ENCODE measurements at places on chromosomes 6 and 20.

DNA sequence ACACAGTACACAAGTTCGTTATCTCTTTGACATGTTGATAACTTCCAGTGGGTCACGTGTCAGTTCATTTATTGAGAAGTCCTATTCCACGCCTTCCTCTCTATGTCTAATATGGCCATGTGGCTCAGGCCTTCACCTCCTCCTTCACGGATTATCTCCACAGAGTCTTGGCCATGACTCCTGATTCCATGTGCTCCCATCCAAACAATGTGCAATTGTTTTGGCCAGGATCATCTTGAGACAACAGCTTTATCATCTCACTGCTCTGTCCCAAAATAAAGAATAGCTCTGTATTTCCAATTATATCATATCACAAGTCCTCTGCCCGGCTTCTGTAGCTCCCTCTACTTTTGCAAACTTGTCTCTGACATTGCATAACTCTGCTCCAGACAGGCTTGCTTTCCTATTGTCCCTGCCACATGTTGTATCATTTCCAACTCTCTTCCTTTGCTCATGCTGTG lies 11.1 kb upstream of the TXNDC5 start:
- no peak for DNase-seq

- DNase-seq, result no peak
Measured at GRCh38 chr6:88870717-88871330, 92.6 kb downstream of the RNGTT start.

DNA sequence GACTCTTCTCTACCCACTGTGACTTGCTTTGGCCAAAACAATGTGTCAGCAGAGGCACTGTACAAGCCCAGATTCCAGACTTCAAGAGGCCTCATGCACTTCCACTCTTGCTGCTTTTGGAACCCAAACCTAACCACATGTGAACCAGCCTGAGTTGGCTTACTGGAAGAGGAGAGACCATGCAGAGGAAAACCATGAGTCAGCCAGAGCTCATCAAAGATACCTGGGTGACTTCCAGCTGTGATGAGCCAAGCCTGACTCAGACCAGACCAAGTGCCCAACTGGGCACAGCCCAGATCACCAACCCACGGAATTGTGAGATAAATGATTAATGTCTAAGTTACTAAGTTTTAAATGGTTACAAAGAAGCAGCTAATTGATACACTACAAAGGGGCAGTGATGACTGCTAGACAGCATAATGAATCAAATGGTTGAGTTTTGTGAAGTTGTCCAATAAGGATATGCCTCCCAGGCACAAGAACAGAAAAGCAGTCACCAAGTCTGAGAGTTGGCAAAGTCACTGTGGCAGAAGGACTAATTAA lies 16.2 kb upstream of the BEND6 start:
- no peak for DNase-seq

GRCh38 chr20:33773412-33774089 lies 37.6 kb upstream of the CHMP4B start:
- DNase-seq, result no peak

DNA sequence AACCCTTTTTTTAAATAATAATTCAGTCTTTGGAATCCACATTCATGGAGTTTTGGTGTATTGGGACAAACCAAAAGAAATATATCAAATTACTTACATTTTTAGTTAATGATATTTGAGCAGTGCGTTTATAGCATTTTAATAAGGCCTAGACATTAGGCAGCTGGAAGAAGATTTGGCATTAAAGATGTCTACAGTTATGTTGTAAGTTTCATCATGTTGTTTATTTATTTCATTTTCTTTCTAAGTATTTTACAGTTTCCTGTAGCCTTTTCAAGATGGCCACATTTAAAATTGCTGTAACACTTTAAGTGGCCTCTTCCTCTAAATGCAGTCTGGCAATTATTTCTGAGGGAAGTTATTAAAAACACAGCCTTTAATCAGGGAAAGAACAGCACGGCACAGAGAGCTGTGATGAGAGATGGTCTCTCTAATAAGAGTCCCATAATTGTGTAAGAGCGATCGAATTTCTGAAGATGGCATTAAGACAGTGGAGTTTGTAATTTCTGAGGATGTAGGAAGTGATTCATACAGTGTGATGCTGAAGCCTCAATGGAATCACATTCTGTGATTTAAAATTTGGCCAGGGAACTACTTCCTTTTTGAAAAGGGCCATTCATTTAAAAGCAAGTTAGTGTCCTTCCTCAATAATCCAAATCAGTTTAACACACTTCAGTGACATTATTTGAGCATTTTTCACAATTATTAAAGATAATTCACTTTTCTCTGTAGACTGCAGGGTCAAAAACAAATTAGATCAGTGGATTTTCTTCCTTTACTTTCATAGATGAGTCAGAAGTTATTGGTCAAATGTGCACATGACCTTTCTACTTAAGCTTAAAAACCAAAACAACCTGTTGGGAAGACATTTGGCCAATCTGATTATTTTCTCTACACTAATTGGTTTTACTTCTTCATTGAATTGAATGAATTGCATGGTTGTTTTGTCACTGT lies 52.4 kb upstream of the EDN3 start:
- DNase-seq, result no peak

DNA sequence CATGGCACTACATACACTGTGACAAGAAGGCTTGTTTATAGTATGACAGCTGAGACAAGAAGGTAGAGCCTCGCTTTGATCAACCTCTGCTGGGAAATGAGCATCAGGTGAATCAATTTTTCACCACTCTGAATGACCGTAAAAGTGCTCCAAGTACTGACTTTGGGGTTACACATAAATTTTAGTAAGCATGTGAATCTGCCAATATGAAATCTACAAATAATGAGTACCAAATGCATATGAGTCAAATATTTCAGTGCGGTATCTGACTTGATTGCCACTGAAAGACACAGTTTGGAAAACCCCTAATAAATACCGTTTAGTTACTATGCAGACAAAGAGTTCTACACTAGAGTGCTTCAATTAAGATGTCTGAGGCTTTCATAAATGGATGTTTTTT lies 77.8 kb downstream of the ATG5 start:
- DNase-seq, result no peak

DNA sequence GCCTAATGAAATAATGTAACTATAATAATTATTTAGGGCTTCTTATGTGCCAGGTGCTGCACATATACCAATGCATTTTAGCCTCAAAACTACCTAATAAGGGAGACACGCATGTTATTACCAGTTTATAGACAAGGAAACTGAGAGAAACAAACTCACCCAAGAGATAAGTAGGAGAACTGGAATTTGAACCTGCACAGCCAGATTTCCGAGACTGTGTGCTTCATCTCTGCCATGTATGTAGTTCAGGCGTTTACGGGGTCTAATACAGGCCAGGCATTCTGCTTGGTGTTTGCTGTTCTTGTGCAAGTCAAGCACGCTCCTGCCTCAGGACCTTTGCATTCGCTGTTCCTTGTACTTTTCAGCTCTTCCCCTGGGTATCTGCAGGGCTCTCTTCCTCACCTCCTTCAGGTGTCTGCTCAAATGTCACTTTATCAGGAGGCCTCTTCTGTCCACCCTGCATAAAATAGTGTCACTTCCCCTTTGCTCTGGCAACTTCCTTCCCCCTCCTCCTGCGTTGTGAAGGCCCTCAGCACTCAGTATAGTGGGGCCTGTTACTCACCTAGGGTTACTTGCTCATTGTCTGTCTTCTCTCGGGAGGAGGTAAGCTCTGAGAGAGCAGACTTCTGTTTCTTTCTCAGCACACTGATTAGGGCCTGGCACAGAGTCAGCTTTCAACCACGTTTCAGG lies 6.1 kb upstream of the NSFL1C start:
- DNase-seq, result no peak

DNA sequence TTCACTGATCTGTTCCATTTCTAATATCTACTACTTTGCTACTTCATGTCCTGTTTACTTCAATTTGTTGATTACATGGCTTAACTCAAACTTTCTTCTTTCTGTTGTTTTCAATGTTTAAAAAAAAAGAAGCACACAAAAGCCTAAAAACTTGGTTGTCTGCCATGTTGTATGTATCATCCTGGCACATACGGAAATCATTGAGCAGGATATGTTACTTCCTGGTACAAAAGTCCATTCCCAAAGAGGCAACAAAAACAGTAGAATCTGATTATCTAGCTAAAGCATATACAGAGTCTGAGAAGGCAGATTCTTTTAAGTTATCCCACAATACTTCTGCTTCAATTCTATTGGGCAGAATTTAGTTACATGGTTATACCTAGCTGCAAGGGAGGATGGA lies 14.5 kb upstream of the COL12A1 start:
- no peak for DNase-seq

DNA sequence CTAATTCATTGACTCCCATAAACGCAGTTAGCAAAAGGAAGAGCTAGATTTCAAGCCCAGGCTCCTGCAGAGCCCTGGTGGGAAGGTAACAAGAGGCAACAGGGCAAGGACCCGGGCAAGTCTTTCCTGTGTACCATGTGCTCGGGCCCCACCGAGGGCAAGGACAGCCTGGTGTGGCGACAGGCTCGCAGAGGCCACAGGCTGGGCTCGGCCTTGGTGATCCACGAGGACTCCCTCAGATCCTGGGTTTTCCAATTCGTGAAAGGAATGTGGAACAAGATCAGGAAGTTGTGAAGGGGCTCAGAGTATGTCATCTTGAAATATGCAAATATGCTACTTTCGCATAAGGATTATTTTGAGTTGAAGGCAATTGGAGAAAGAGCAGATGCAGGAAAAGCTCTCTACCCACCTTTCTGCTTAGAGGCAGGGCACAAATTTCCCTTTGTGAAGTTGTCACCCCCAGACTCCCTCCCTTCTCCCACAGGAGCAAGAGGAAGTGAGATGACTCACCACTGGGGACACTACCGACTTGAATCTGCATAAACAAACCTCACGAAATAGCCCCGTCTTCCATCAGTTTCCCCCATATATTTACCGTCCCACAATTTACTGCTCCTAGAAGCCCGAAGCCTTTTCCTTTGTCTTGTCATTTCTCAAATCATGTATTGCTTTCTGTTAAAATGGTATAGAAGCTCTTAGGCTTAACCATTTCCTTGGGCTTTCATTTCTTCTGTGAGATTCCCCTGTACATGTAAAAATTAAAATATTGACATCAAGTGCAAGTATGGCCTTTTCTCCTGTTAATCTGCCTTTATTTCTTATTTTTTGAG lies 79.0 kb downstream of the PSMG4 start:
- DNase-seq, result no peak

DNA sequence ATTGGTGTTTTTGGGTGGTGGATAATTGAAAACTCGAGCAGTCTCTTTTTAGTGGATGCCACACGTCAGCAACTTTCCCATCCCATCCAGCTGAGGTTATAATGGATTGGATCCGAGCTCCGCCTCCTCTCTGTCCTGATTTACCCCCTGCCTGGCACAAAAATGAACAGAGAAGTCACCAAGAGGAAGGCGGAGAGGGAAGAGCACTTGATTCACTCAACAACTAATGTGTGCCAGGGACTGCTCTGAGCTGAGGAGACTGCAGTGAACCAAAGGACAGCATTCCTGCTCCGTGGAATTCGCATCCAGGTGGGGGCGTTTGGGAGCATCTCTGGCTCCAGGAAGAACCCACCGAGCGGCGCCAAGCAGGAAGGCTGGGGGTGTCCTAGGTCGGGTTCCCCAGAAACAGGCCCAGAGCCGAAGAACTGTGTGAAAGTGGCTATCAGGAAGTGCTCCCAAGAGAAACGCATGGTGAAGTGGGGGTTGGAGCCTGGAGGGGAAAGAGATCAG lies 95.8 kb upstream of the NAA20 start:
- no peak for DNase-seq

- no peak for DNase-seq
Measured at GRCh38 chr6:18973251-18973650, 586.1 kb downstream of the RNF144B start.

DNA sequence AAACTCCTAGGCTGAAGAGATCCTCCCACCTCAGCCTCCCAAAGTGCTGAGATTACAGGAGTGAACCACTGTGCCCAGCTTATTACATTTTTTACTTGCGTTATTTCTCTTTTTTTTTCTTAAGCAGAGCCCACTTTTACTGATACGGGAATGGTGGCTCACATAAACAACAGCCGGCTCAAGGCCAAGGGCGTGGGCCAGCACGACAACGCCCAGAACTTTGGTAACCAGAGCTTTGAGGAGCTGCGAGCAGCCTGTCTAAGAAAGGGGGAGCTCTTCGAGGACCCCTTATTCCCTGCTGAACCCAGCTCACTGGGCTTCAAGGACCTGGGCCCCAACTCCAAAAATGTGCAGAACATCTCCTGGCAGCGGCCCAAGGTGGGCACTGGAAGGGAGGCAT lies 10.5 kb downstream of the CAPN11 start:
- no peak for DNase-seq

DNA sequence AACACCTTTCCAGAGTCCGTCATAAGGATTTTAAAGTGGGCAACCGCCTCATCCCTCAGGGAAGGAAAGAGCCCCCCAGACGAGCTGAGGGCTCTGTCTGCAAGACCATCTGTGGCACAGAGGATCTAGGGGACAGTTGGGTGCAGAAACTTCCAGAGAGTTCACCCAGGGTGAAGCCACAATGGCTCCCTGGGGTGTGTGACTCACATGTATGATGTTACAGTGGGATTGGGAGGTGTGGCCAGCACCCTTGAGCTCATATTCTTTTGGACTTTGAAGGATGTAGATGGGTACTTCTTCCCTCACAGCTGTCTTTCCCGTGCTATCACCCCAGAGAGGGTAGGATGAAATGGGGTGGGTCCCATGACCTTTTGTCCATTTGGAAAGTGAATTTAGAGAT lies 95.5 kb downstream of the NCR2 start:
- no peak for DNase-seq

GRCh38 chr6:108432792-108433191 lies 127.9 kb upstream of the FOXO3 start:
- DNase-seq, result no peak

DNA sequence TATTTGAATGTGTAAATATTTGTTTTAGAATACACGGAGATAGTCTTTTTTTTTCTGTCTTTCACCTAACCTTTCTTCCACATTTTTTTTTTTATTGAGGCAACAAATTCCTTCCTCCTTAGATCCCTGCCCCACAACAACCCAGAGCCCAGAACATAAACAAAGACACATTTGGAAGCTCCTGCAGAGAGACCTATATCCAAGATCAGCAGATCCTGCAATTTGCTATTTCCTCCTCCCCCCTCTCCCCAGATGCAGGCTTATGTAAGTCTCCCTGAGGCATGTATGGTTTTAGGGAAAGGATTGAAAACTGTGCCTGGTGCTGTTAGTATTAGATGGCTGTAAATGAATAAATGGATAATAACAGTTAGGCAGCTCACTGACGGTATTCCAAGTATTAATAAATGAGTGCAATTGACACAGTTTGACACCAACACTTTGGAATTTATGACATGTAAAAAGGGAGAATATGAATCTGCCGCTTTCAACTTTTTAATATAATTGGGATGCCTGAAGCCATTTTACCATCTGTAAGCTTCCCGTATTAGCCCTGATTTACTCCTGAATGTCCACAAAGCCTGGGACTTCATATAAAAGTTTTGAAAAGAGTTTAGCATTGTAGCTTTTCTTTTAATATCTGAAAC lies 608.3 kb upstream of the CITED2 start:
- DNase-seq, result no peak

All from stimulated activated CD8-positive, alpha-beta memory T cell treated with anti-CD3 and anti-CD28 coated beads, Interleukin-7, amount 100 ng/mL, for 1 hour (primary cell).